ENCODE measurements at places on chromosomes 12 and 14. TPM values are rescaled to one million over a fixed set of nuclear protein-coding genes. Genes with fewer than 3 reads are reported as not detected.

- H3K27me3 ChIP-seq: no peaks in the 10 kb centered on the region
- no peak overlapping the region for H3K4me3 ChIP-seq
- H3K27ac ChIP-seq: no peak overlapping the region
These were observed 27.7 kb downstream of the PPP1R13B start for GRCh38 chr14:103819503-103820307.

- no peak overlapping the region for H3K4me3 ChIP-seq
- H3K27ac ChIP-seq: no peak overlapping the region
- H3K4me1 ChIP-seq: no peaks in the 10 kb centered on the region
- no peaks in the 10 kb centered on the region for H3K36me3 ChIP-seq
These were observed 159.5 kb downstream of the ZNF664 start for GRCh38 chr12:124132530-124132929.

The KRT6B gene
- 0.03 TPM for polyA plus RNA-seq

The IL26 gene
- not detected for polyA plus RNA-seq

DNA sequence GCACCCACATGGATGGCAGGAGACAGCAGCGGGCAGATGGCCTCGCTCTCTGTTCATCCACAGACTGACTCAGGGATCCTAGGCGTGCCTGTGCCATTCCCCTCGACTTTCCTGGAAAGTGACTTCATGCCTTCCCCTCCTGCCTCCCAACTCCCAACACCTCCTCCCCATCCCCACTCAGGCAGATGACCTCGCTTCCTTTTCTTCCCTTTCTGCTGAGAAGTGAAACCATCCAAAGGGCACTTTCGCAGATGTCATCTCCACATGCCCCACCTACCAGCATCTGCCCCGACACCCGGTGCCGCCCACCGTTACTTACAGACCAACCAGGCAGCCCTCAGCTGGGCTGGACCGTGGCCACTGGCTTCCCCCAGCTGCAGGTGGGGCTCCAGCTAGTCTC is 29.6 kb downstream of the BEGAIN start:
- H3K27me3 ChIP-seq: no peaks in the 10 kb centered on the region
- no peaks in the 10 kb centered on the region for H3K36me3 ChIP-seq
- no peaks in the 10 kb centered on the region for H3K4me1 ChIP-seq
- no peak overlapping the region for H3K27ac ChIP-seq
- no peak for DNase-seq
- no peak overlapping the region for H3K4me3 ChIP-seq
